BE2C (cell line): ENCODE measurements at places on chromosomes 12 and 14.

DNA sequence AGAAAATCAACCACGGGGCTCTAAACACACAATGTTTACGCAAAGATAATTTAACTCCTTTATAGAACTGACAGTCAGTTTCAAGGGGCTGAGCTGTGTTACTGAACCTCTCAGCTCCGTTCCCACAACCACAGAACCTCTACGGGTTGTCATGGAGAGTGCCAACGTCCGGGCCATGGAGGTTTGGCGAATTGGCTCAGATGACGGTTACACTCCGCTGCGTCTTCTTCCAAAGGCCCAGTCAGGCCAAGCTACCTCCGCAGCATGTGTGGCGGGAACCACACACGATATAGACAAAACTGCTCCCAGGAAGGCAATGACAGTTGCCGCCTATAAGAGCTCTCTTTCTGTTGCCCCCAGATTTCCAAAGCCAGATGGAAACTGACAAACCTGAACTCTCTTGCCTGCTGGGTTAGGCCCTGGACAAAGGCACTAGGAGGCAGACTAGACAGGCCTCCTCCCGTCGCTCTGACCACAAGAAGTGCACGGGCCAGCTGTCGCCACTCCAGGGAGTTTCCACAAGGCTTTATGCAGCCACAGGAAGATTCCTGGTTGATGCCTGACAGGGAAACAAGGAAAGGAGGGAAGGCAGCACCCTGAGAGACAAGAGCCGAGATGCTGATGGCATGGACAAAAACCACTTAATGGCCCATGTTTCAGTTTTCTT is 30.3 kb downstream of the CCDC88C start:
- DNase-seq: no peak

GRCh38 chr14:96614481-96614881 is 112.3 kb downstream of the PAPOLA start:
- DNase-seq: peak; percentile 62

- no peak for DNase-seq
These were observed 897.9 kb downstream of the BCL11B start for GRCh38 chr14:98374136-98374535.

- no peak for DNase-seq
These were observed 3.2 kb upstream of the AMIGO2 start for GRCh38 chr12:47082796-47083621.
